ENCODE measurements at places on chromosomes 13 and 19.
A peak's percentile ranks its signal among the peaks of the same experiment; 100 is the strongest.

GRCh38 chr19:12450844-12451243 lies 10.0 kb upstream of the ZNF443 start:
- no peak for DNase-seq

DNA sequence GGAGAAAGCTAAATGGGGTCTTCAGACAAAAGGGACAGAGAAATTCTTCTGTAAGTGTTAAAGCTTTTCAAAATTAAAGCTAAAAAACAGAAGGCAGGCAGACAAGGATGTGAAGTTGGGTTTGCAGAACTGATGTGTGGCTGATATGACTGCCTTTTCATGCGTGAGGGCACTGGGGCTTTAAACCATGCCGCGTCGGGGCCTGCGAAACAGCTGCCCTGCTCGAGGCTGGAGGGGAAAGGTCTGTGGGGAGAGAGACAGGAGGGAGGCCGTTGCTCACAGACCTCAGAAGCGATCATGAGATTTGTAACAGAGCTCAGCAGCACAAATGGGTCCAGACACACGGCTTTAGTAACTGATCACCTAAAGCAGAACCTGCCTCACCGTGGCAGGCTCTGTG lies 23.5 kb downstream of the CAPS start:
- no peak for DNase-seq

GRCh38 chr13:25752957-25753551 lies 298.8 kb downstream of the SHISA2 start:
- no peak for DNase-seq

DNA sequence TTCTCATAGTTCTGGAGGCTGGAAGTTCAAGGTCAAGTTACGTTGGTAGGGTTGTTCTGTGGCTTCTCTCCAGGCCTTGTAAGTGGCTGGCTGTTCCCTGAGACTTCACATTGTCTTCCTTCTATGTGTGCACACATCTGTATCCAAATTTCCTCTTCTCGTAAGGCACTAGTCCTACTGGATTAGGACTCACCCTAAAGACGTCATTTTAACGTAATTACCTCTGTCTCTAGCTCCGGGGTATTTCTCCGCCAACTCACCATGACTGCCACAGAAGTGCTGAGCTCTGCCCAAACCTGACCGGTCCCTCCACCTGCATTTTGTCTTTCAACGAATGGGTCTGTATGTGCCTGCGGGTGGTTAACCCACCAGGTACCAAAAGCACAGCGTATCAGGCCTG lies 8.7 kb upstream of the SYDE1 start:
- no peak for DNase-seq

GRCh38 chr13:32669030-32669646 lies 82.9 kb downstream of the PDS5B start:
- no peak for DNase-seq

DNA sequence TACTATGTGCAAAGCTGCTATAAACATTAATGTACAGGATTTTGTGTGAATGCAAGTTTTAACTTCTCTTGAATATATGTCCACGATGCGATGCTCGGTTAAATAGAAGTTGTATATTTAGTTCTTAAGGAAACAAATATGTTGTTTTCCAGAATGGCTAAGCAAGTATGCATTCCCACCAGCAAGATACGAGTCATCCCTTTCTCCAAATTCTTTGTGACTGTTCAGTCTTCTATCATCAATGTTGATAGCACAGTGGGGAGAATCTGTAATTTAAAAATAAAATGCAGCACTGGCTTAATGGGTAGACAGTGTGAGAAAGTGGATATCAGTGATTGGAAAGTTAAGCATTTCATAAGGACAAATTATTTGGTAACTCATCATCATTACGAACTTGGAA lies 1340.8 kb downstream of the PCDH9 start:
- no peak for DNase-seq

DNA sequence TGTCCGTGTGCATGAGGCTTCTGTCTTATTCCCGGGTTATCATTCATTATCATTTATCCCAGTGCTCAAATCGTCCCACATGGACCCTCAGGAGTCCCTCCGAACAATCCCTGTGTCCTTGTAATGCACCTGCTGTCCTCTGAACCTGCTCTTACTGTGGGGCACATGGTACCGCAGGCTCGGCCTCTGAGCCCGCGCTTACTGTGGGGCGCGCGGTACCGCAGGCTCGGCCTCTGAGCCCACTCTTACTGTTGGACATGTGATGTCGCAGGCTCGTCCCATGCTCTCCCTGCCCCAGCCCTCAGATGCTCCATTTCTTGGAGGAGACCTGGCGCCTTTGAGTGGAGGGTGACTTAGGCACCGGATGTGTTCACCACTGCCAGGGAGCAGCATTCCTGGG lies 16.8 kb upstream of the ZNF554 start:
- DNase-seq: no peak

DNA sequence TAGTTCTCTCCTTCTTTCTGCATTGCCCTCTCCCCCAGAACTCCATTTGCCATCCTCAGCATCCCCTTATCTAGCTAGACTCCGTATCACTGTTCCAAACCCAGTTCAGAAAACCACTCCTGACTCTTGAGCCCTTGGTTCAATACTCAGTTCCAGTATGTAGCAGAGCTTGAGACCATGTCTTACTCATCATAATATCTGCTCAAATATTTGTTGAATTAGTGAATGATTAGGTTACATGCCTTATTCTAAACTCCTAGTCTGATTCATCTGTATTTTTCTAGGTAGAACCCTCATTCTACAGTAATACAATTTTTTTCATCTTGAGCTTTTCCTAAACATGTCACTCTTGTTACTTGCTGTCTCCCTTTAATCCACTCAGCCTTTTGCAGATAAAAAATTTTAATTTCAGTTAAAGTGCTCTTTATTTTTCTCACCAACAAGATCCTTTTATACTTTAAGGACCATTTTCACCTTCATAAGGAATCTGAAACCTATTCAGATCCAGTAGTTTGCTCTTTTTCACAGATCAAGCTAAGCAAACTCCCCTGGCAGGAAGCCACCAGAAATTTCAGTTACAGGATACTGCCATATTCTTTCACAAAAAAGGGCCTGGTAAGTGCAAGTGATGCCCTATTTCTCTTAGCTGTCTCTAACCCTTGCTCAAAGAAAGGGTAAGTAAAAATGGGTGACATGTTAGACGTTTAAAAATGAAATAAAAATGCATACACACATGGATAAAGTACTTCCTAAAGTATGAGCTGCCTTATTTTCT lies 23.1 kb upstream of the INTS6 start:
- no peak for DNase-seq

DNA sequence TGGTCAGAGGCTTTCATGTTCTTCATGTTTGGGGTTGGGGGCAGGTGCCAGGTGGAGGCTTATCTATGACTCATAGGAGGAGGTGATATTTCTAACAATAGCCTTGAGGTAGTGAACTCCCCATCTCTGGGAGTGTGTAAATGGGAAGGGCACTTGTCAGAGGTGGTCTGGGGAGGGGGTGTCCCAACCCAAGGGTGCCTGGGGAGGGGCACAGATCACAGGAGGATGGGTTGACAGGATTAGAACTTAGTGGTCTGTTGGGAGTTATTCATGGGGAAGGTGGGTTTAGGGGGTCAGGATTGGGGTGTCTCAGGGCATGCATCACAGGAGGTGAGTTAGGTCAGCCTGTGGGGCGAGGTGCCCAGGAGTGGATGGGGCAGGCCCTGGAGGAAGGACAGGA lies 1.6 kb downstream of the ACTL9 start:
- DNase-seq: no peak

- DNase-seq: no peak
These were observed 4.3 kb upstream of the HAUS5 start for GRCh38 chr19:35608251-35608650.

DNA sequence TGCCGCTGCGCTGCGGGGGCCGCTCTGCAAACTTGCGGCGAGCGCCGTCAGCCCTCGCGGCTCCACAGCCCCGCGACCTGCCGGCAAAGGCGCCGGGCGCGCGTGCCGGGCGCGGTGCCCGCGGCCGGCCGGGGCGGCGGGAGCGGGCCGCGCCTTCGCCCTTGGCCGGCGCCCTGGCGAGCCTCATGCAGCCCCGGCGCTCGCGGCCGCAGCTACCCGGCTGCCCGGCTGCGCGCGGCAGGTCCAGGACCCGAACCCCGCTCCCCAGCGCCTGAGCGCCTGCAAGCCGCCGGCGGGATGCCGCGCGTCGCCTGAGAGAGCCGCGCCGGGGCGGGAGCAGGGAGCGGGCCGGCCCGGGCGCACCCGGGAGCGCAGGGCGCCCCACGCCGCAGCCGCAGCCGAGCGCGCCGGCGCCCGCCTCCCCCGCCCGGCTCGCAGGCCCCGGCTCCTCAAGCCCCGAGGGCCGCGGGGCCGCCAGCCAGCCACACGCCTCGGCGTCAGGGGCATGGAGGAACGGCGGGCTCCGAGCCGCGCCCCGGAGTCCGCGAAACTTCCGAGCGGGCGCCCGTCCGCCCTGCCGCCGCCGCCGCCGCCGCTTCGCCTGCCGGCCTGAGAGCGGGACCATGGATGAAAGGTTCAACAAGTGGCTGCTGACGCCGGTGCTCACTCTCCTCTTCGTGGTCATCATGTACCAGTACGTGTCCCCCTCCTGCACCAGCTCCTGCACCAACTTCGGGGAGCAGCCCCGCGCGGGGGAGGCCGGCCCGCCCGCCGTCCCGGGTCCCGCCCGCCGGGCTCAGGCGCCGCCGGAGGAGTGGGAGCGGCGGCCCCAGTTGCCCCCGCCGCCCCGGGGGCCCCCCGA lies 564 bp downstream of the HS6ST3 start:
- no peak for DNase-seq

DNA sequence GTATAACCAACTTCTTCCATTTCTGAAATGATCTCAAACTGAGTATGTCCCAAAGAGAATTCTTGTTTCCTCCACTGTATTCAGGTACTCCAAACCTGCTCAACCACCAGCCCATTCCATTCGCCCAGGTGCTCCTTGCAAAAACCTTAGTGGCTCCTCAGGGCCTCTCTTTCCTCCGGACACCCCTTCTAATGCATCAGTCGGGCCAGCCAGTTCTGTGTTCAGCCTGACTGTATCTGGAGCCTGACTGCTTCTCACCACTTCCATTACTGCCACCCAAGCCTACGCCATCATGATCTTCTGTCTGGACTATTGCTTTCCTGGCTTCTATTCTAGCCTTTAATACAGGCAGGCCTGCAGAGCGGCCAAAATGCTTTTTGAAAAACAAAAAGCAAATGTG lies 1.5 kb downstream of the PHF11 start:
- no peak for DNase-seq

DNA sequence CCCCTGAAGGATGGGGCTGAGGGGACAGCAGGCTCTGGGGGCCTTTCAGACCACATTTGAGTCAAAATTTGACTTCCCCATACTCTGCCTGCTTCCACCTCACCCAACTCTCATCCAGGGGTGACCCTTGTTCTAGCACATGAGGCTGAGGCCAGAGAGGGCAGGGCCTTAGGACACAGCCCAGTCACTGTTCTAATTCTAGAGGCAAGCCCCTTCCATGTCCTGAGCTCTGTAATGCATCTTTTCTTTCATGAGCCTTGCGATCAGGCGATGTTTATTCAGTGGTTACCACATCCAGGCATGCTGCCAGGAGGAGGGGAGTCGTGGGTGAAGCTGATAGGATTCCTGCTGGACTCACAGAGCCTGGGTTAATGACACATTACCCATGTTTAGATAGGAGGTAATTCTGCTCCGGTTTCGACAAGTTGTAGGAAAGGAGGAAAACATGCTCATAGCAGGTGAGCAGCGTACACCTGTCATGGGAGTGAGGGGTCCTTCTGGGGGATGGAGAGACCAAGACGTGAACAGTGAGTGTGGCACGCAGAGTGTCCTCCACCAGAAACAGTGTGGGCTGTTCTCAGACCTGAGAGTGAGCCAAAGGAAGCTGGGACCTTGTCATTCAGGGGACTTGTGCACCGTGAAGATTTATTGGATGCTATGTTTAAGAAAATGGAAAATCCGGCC lies 9.3 kb downstream of the RPS9 start:
- DNase-seq: peak; percentile 73
